Right ventricle myocardium superior (tissue), 1 donor: ENCODE measurements at places on chromosomes 4 and X. TPM values are rescaled to one million over a fixed set of nuclear protein-coding genes. Genes with fewer than 3 reads are reported as not detected.

GRCh38 chr4:100312615-100313350, 122.5 kb upstream of the DDIT4L start:
- no peak for DNase-seq

DNA sequence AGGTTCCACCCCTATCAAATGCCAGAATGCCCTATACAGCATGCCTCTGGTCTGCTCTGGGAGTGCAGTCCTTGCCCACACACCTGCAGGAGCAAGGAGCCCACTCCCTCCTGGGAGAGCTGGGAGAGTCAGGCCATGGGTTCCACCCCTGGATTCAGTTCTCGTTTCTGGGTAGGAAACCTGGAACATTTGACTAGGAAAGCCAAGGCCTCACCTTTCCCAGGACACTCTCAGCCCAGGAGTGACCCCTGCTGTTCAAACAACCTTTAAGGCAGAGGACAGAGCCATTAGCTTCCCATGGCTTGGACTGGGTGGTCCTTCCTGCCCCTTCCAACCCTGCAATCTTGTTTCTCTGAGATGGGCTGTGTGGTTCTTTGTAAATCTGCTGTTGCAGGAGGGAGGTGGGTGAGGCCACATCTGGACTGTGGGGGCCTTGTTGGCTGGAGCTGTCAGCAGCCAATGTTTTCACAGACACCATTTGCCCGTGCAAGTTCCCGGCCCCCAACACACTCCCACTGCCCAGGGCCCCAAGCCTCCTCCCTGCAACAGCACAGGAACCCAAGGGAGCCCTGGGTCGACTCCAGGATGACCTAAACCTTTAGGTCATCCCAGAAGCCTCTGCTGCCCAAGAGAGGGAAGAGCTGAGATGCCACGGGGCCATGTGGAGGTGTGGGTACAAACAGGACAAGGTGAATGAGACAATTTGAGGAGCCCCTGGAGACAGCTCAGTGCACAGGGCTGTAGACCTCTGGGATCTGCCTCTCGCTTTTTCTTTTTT, 104.4 kb downstream of the PJA1 start:
- DNase-seq = no peak

The SLC4A4 gene
- total RNA-seq = 21.2 TPM

The CXCL10 gene
- not detected for total RNA-seq

DNA sequence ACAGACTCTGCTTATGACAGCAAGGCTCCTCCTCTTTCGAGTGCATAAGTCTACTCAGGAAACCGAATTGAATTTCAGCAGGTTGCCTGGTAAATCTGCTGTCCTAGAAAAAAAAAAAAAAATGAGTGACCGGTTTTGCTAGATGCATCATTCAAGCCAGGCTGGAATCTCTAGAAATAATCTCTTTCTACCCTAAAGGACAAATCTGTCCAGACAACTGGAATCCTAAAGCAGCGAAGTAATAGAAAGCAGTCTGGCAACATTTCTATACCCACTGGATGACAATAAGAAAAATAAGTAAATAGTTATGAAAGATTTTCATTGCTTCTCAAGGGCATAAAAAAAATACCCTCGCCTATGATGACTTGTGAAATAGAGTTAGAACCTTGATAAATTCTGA, 703.5 kb downstream of the RPA4 start:
- no peak for DNase-seq

GRCh38 chr4:28469387-28469786, 1608.7 kb downstream of the STIM2 start:
- no peak for DNase-seq

GRCh38 chrX:103254171-103254824, 657 bp downstream of the TCEAL8 start:
- DNase-seq = peak; percentile 44

The MGAT4D gene
- not detected for total RNA-seq

GRCh38 chr4:140971077-140971792, 162.0 kb downstream of the RNF150 start:
- no peak for DNase-seq

GRCh38 chrX:150581093-150581775, 12.8 kb downstream of the MTM1 start:
- no peak for DNase-seq

DNA sequence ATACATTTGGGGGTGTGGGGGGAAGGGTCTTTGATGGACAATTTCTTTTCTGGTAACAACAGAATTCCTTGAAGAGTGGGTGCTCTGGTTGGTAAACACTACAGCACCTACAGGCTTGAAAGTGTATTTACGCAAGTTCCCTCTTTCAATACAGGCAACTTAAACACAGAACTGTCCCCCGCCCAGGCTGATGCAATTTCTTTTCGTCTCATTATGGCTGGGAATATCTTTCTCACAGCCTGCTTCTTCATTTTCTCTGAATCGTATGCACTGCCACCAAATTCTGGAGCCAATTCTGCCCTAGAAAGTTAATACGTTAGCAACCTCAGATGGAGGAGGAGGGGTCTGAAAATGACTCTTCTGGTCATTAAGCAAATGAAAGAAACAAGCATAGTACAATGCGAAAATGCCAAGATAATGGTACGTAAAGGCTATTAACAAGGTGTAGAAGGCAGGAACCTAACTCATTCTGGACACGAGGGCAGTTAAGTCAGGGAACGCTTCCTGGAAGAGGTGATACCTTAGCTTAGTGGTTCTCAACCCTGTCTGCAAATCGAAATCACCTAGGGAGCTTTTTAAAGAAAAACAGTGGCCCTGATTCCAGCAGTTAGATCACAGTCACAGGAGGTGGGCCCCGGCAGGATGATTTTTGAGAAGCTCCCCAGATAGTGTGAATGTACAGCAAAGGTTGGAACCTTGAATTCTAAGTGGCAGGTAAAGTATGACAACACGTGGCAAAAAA, 1.0 kb downstream of the AGA start:
- no peak for DNase-seq

- DNase-seq = no peak
Measured at GRCh38 chrX:39805022-39805421, 292.7 kb downstream of the BCOR start.

- DNase-seq = no peak
Measured at GRCh38 chr4:126182336-126182735, 867.6 kb downstream of the FAT4 start.

- no peak for DNase-seq
Measured at GRCh38 chr4:139965789-139966188, 188.2 kb downstream of the MAML3 start.

- DNase-seq = no peak
Measured at GRCh38 chr4:54625391-54625790, 32.4 kb upstream of the KIT start.

GRCh38 chr4:6506616-6507140, 34.3 kb upstream of the PPP2R2C start:
- DNase-seq = no peak

- DNase-seq = no peak
Measured at GRCh38 chr4:156824451-156825060, 147.0 kb downstream of the PDGFC start.

DNA sequence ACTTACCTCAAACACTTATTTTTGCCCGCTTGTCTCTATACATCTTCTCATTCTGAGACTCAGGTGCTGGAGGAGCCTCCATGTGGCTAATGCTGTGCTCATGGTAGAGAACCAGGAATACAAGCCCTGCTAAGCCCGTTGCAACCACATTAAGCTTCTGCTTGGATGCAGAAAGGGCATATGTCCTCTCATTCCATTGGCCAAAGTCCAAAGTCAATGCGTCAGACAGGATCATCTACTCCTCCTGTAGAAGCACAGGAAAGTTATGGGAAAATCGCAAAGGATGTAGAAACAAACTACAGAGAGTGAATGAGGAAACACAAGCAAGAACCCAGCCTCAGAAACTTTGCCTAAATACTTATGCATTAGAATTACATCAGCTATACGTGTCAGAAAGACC, 124.5 kb upstream of the AGA start:
- no peak for DNase-seq

The RUFY3 gene
- total RNA-seq = 19.4 TPM

DNA sequence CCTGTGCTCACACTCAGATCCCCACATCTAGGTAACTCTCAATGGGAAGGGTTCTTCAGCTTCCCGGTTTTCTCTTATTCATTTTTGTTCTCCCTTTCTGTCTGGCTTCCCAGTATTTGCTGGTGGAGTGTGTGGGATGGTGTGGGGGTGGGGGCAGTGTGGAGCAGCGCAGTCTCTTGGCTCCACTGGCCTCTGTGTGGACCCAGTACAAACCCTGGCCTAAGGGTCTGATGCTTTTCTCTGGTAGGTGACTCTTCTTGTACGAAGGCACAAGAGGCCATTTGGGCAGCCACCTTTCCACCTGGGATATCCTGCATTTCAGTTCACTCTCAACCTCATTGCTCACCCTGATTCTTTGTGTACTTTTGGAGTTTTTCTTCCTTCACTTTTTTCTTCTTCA, 71.3 kb downstream of the NBDY start:
- no peak for DNase-seq

DNA sequence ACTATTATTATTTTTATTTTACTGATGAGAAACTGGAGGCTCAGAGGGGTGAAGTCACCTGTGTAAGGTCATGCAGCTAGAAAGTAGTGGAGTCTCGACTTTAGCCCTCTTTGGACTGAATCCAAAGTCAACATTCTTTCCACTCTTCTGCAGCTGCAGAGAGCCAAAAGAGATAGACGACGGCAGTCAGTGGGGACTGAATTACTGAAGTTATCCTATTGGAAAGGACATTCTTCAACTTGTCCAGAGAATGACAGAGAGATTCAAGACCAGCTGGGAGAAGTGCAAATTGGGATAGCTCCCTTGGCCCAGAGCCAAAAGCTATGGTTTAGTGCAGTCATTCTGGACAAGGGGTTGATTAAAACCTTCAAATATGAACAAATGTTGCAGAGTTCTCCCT, 42.5 kb downstream of the VGLL1 start:
- no peak for DNase-seq

- peak; percentile 50 for DNase-seq
Measured at GRCh38 chr4:56681158-56681852, at the start of gene HOPX. Gene HOPX, minus strand, starts transcription at chr4:56681296. Its CDS starts 23,480 bp downstream, at chr4:56657816.

The ETDB gene
- not detected for total RNA-seq

- DNase-seq = no peak
Measured at GRCh38 chr4:40199999-40200874, 3.4 kb downstream of the RHOH start.

- no peak for DNase-seq
Measured at GRCh38 chr4:9771034-9771433, 10.4 kb upstream of the DRD5 start.

GRCh38 chr4:2695346-2696060, 60.6 kb downstream of the TNIP2 start:
- no peak for DNase-seq

The OTUD6A gene
- not detected for total RNA-seq

GRCh38 chrX:45697591-45697990, 496.9 kb upstream of the DIPK2B start:
- no peak for DNase-seq

The SLC38A5 gene
- total RNA-seq = 1.3 TPM

The TRMT10A gene
- total RNA-seq = 4.5 TPM

DNA sequence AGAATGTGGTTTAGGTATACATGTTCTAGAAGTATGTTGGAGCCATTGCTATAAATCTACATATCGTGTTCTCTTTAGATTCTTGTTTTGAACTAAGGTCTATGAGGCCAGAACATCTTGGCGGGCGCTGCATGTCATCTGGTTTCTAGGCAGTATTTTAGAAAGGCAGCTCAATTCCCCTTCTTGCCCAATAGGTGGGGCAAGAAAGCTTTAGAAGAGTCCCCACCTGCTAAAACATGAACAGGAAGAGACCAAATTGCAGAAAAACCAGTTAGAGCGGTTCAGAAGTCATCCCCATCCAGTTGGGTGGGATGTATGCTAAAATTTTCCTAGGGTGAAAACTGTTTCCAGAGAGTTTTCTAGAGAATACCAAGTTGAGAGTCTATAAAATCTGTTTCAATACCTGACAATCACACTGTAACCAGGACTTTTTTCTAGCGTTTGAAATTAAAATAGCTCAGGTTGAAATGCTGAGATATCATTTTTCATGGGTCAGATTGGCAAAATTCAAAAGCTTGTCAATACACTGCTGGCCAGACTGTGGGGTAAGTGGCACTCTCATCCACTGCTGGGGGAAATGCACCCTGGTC, 17.5 kb upstream of the SH3KBP1 start:
- peak; percentile 43 for DNase-seq

DNA sequence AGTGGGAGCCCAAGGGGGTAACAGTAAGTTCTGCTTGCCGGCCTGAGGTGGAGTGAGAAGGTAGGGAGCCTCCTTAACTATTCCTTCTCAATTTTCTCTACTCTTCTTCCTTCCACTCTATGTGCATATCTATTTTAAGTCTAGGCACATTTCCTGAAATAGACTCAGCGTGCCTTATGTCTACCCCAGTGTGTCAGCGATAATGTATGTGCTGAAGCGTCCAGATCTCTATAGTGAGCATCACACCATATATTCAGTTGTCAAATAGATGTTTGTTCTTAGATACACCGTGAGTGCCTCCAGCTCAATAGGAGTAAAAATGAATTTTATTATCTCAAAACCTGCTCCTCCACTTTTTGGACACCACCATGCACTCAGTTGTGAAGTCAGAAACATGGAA, 51.5 kb upstream of the RAB33B start:
- DNase-seq = no peak

- no peak for DNase-seq
Measured at GRCh38 chr4:145414841-145415240, 66.8 kb upstream of the SMAD1 start.

DNA sequence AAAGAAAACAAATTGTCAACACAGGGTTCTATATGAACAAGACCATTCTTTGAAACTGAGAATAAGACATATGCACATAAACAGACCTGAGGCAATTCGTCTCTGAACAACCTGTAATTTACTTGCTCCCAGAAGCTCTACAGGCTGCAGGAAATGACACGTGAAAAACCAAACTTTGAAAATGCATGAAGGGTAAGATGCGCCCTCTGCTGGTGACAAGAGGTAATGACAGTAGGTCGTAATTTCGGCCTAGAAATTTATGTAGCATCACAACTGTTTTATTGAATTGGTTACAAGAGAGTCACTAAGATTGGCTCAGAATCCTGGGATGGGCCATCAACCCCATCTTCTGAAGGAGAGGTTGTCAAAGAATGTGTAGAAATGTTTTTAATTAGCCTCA, 276.5 kb downstream of the PPP4R3C start:
- DNase-seq = no peak

The UGT2B10 gene
- total RNA-seq = not detected

DNA sequence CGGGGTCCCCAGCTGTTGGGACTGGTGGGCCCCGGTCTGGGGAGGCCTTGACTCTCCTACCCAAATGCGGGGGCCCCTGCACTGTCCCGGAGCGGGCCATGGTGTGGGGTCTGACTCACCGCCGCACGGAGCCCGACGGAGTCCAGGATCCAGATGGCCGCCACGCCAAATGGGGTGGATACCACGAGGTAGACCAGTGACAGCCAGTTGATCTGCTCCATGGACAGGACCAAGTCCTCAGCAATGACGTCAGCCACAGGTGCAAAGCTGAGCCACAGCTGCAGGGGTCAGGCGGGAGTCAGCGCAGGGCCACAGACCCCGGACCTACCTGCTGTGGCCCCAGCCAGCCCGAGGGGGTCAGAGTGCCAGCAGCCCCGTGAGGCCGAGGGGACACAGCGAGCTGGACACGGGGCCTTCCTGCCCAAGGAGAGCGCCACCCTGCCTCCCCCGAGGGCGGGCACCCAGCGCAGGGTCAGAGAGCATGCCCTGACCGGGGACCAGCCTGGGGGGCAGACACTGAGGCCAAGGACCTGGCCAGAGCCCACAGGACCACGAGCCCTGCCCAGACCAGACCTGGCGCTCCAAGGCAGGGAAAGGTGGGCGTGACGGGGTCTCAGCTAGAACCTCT, 2.4 kb downstream of the SLC49A3 start:
- no peak for DNase-seq
